NCI-H1930 (cell line): ENCODE measurements at places on chromosomes 6 and 20.

GRCh38 chr20:24955045-24955444 lies 6.0 kb downstream of the CST7 start:
- no peak for DNase-seq

- no peak for DNase-seq
These were observed 82.5 kb upstream of the ID4 start for GRCh38 chr6:19754686-19755085.

DNA sequence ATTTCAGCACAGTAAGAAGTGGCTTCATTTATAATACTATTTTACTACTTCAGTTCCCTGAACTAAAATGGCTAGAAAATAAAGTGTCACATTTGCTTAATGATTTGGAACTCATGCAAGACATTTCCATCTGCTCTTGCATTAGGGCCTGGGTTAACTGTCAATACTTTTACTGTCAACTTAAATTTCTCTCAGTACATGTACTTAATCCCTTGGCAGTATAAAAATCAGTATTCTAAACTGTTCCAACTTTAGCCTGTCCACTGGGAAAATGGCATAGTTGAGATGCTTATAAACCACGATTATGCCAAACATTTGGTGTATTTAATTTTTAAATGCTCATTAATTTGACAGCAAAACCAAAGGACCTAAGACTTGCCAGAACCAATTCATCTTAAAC lies 154.5 kb downstream of the ASCC3 start:
- no peak for DNase-seq

DNA sequence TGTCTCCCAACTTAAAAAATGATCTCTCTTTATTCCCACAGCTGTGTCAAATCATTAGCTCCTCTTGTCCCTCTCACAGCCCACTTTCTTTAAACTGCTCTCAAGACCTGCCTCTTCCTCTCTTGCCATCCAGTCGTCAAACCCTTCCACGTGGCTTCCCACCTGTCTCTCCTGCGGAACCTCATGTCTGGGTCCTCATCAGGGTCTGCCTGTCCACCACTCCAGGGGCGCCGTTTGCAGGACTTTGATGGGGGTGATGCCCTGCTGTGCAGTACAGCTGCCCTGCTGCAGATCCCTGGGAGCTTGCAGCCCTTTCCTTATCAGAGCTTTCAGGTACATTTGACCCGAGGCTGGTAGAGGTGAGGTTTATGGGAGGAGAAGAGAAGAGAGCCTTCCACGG lies 114.8 kb downstream of the DHX35 start:
- no peak for DNase-seq

GRCh38 chr6:104320896-104321295 lies 538.8 kb downstream of the HACE1 start:
- no peak for DNase-seq

DNA sequence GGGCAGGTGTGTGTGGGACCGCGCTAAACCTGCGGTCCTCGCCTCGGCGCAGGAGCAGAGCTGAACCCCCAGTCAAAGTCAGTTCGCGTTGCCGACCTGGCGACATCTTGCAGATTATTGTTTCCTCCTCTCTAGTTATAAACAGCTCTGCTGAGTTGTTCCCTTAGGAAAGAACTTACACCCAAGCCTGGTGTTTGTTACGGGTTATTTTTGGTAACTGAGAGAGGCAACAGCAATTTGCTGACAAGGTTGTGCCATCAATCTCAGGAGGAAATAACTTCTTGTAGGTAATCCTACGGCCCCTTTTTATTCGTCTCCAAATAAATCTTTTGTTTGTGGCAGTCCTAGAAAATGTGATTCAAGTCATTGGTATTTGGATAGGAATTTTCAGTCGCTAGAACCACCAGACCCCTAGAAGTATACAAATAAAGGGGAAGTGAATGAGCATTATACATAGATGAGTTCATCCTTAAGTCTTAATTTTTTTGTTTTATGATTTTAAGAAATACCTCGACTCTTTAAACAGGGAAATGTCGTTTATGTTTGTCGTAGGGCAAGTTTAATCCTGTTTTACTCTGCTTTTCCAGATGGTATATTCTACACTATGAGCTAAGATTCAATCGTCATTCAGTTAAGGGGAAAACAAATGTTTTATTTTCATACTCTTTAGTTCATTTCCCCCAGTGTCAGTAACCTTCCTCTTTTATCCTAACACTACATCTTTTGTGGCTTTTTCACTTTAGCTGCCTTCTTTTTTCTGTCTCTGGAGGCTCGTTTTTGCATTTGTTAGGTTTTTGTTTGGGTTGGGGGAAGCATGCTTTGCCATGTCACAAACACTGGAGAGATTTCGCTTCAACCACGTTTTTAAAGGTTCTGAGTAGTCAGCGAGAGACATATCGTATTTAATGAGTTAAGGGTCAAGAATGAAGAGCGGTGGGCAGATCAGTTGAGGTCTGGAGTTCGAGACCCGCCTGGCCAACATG lies 1.2 kb downstream of the PM20D2 start:
- DNase-seq = no peak

- DNase-seq = no peak
These were observed 170.2 kb downstream of the SLC24A3 start for GRCh38 chr20:19382386-19383340.

DNA sequence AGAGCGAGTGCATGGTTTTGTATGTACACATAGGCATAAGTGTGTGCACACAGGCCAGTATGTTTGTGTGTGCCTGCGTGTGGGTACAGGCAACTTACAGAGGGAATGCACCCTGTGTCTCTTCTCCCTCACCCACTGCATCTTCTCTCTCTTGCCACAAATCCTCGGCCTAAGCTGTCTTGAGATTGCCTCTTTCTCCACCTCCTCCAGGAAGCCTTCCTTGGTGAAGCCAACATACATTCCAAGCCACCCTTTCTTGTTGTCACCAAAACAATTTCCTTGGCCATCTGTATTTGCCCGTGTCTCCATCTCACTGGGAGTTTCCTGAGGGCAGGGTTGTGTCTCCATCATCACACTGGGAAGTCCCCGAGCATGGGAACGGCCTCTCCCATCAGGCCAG lies 29.8 kb upstream of the MLN start:
- DNase-seq = no peak

GRCh38 chr6:25056130-25056529 lies 120.4 kb upstream of the RIPOR2 start:
- no peak for DNase-seq

DNA sequence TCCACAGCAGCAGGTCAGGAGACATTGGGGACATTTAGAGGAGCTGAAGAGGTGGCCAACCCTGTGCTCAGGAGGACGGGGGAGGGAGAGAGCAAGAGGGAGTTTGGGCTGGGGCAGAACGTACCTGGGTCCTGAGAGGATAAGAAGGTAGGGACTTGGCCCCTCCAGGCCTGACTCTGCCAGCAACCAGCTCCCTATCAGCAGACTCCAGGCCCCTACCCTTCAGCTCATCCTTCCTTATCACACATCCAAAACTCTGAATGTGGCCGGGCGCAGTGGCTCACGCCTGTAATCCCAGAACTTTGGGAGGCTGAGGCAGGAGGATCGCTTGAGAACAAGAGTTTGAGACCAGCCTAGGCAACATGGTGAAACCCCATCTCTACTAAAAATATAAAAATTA lies 5.0 kb downstream of the STMN3 start:
- no peak for DNase-seq

GRCh38 chr6:112592159-112592558 lies 245.0 kb downstream of the RFPL4B start:
- DNase-seq = no peak

- DNase-seq = no peak
These were observed 13.5 kb downstream of the PTPN1 start for GRCh38 chr20:50523552-50524167.

GRCh38 chr6:156886409-156886808 lies 109.2 kb downstream of the ARID1B start:
- DNase-seq = no peak

- DNase-seq = no peak
These were observed 96.8 kb upstream of the SCGN start for GRCh38 chr6:25555188-25555587.

DNA sequence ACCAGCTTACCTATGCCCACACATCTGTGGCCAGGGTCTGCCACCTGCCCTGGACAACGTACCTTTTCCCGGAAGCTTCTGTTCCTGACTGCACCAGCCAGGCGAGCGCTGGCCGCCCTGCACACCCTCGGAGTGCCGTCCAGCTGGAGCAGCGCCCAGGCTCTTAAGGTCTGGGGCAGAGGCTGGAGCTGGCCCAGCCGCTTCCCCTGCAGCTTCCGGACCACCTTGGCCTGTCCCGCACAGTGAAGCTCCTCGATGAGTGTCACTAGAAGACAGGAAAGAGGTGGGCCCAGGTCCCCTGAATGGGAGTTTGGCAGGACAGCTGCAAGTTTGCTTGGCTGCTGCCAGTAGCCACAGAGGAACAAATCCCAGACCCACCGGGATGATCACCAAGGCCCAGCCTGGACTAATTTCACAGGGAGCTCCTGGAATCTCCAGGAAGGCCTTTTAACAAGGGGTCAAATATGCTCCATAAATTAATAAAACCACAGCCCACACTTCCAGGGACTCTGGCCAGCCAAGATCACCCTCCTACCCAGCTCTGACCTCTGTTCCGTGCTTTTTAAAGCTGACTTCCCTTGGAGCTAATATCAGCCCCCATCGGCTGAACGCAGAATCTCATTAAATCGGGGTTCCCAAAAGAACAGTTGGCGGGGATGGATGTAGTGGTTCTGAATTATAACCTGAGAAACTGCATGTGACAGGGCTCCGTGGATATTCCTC lies 82.3 kb downstream of the PTPN1 start:
- no peak for DNase-seq

DNA sequence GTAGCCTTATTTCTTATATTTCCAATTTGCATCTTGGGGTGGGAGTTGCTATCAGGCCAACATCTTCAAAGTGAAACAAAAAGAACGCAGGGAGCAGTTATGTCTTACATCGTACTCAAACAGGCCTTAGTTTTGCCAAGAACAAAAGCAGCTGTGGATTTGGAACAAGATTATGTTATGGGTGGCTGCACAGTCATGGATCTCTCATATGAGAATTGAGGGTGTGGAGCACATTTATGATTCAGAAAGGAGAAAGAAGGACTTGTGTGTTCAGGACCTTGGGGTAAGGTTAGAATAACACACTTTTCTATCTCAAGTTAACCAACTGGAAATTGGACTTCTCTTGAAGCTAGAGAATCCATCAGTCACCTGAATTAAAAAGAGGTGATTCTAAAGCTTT lies 259.9 kb downstream of the FOXA2 start:
- DNase-seq = no peak
